ENCODE measurements at places on chromosomes 4 and X. TPM values are rescaled to one million over a fixed set of nuclear protein-coding genes. Genes with fewer than 3 reads are reported as not detected.
A peak's percentile ranks its signal among the peaks of the same experiment; 100 is the strongest.

DNA sequence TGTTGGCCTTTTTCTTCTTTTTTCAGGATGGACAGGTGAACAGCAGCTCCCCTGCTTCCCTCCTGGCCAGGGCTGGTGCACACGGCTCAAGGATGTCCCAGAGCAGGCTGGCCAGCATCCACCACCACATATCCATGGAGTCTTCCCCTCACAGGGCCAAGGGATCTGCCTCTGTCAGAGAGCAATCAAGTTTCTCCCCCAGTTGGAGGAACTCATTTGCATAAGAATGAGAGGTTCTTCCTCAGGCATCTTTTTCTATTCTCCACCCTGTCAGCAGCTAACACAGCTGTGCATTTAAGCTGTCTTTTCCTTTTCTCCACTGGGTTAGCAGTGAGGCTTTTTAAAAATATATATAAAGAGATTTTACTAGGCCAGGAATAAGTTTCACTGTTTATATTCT, 143.8 kb downstream of the ANAPC10 start:
- DNase-seq: no peak

- no peak for DNase-seq
Measured at GRCh38 chrX:113545040-113545439, 704.4 kb upstream of the AMOT start.

GRCh38 chrX:134525086-134525792, 65.3 kb downstream of the HPRT1 start:
- DNase-seq: no peak

DNA sequence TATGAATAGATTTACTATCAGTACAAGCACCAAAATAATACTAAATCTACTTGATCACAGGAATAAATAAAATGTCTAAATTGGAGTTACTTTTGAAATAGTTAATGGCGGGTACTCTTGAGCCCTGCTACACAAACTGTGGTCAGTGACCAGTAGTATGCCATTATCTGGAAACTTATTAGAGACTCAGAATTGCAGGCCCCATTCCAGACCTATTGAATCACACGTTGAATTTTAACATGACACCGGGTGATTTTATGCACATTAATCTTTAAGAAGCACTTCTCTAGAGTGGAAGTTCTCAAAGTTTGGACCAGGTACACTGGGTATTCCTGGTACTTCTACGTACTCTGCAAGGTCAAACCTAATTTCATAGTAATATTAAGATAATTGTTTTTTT, 660.0 kb upstream of the POU3F4 start:
- DNase-seq: no peak

GRCh38 chr4:73872316-73873108, 3.3 kb downstream of the CXCL1 start:
- no peak for DNase-seq

DNA sequence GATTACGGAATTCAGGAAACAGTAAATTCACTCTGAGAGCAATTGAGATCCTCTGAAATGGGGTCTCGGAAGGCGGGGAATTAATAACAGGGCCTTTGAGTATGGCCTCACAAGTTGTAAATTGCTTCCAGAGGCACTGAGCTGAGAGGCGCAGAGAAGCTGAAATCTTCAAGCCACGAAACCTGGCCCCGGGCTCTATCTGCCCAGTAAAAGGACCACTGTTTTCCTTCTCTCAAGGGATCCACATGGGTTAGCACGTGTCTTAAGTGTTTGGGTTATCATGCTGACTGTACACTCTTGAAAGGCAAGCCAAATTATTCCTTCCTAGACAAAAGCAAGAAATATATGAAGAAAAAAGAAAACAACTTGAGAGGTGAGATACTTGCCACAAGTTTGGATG, 1012.9 kb upstream of the FTHL17 start:
- DNase-seq: no peak

GRCh38 chr4:93759506-93759905, 69.0 kb upstream of the ATOH1 start:
- DNase-seq: no peak

- DNase-seq: peak; percentile 50
Measured at GRCh38 chr4:105088110-105088879, 58.4 kb upstream of the TET2 start.

GRCh38 chrX:9785944-9786797, at the start of gene SHROOM2:
TSS of gene SHROOM2 (plus strand) at chrX:9786429. CDS start at chrX:9786546, 117 bp downstream.
- no peak for DNase-seq

GRCh38 chrX:118990512-118991227, 16.3 kb downstream of the LONRF3 start:
- no peak for DNase-seq

- no peak for DNase-seq
Measured at GRCh38 chrX:120453985-120454384, 15.1 kb downstream of the LAMP2 start.

GRCh38 chr4:40579983-40580382, 49.7 kb downstream of the RBM47 start:
- no peak for DNase-seq

DNA sequence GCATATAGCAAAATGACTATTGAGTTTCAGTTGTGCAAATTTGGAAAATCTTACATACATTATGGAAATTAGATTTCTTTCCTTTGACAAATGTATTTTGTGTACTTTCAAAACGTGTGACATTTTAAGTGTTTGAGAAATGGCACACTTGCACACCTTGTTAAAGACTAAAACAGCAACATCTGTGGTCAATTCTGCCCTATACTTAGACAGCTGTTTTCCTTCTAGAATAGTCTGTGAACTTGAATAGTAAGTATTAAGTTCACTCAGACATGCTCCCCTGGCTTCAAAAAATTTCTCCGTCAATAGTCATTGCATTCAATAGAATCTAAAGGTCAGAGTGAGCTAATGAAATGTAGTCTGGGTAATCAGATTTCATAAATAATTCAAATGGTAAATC, 21.7 kb upstream of the TBC1D9 start:
- no peak for DNase-seq

Gene NOP14
- 33.2 TPM for total RNA-seq

Gene BEX4
- total RNA-seq: 48.5 TPM

Gene CNOT6L
- total RNA-seq: 22.2 TPM

Gene MAGEA9B
- total RNA-seq: not detected

Gene HAND2
- not detected for total RNA-seq

Gene DDX53
- not detected for total RNA-seq

Gene ARMCX1
- total RNA-seq: 17.8 TPM

Gene PHEX
- 0.41 TPM for total RNA-seq

All from glomerular endothelial cell (primary cell).